ENCODE measurements at places on chromosomes 3 and 15.

DNA sequence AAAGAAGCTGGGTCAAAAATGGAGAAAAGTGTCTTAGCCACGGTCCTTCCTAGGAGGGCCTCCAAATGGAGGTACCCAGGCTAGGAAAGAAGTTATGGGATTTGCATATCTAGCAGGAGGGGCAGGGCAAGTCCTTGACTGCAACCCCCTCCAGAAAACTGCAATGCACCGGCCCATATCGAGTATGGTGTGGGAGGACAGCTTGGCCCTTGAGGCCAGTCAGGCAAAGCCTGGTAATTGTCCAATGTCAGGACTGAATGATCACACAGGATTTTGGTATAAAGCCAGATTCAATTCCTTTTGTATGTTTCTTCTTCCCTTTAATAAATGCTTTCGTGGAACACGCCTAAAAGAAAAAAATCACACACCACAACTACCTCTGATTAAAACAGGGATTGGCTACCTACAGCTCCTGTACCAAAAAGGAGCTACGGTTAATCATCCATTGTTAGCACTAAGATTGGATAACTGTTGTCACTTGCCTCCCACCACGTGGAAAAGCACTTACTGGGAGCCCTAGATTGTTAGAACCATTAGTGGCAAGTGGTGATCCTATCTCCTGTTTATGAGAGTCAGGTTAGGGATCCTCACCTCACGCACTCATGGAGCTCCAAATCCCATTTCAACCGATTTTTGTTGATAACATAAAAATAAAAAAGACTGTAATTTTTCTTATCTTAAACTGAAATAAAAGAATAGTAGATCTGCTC lies 1.2 kb downstream of the ZNF770 start:
- no peak for DNase-seq

DNA sequence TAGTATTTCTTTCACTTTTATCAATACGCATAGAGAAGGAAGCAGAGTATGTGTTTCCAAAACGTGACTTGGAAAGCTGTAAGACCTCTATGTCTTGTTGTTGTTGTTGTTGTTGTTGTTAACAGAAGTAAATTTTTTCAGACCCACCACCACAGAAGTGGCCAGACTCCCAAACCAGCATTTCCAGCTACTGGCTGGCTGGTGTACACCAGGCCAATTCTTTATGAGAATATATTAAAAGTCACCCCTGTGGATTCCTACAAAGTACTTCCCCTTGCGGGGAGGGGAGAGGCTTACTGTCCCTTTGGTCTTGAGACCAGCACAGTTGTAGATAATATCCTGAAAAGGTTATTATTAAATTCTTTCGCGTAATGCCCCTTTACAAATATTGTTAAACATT lies 1.6 kb upstream of the FOXP1 start:
- DNase-seq, result no peak

- DNase-seq, result no peak
These were observed 2.6 kb downstream of the ITIH1 start for GRCh38 chr3:52779837-52780585.

DNA sequence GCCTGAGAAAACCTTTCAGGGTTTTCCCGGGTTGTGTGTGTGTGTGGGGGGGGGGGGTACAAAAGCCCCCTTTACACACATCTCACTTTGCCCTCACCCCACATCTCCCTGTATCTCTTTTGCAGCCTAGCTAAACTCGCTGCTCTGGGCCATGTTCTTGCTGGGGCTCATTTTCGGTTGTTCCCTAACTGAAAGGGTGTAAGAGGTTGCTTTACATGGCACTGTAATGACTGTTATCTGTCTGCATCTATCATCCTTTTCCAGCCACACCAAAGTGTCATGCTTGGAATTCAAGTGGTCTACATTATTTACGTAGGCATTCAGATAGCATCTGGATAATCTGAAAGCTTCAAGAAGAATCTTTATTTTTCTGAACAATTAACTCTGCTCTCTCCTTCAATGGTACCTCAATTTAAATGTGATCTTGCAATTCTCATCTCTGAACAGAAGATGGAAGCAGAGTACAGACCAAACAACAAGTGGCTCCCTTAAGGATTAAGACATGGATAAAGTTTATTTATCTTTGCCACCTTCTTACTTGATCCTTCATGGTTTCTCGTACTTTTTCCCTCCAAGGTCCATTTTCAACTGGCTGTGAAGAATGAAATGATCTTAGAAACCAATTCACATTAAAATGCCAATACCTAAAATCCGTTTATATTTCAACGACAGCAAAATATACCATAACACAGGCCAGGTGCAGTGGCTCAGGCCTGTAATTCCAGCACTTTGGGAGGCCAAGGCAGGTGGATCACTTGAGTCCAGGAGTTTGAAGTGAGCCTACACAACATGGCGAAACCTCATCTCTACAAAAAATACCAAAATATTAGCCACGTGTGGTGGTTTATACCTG lies 34.9 kb downstream of the DCLK3 start:
- DNase-seq, result peak; percentile 57

GRCh38 chr3:60890226-60890625 lies 361.0 kb downstream of the FHIT start:
- DNase-seq, result no peak

DNA sequence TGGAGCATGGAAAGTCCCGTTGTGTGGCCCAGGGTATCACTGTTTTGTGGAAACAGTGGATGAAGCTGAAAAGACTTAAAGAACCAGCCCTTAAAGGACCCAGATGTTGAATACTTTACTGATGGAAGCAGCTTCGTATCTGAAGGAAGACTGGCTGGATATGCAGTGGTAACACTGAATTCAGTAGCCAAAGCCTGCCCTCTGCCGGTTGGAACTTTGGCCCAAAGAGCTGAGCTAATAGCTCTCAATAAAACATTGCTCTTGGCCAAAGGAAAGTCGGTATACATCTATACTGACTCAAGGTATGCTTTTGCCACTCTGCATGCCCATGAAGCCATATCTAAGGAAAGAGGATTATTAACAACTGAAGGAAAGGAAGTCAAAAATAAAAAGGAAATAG lies 885.4 kb downstream of the PDCD6IP start:
- DNase-seq, result peak; percentile 59

GRCh38 chr3:121152573-121152972 lies 244.6 kb downstream of the STXBP5L start:
- DNase-seq, result no peak

DNA sequence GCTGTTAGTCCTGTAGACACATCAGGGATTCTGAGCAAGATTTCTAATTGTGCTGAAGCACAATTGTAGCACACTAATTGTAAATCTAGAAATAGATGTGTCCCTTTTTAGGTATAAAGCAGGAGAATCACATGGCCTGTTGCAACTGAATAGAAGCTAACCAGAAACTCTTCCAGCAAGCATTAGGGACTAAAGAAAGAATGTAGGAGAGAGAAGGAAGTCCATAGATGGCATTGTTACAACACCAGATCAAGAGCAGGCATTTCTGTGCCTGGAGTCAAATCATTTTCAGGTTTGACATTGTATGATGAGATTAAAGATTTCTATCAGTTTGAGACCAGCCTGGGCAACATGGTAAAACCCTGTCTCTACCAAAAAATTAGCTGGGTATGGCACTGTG lies 27.4 kb downstream of the CALML4 start:
- DNase-seq, result no peak

DNA sequence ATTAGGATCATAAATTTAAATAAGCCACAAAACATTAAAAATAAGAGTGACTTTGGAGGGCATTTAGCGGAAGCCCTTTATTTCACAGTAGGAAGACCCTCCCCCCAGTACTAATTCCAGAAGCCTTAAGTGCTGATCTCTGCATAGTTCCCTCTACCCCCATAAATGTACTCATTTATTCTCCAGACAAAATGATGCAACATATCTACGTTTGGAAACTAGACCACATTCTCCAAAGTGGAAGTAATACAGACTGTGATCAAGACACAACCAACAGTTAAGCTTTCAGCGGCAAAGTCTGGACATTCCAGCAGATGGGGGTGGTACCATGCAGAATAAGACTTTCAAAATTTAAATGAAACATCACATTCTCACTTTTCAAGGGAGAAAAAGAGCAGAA lies 44.8 kb upstream of the RPS17 start:
- no peak for DNase-seq

DNA sequence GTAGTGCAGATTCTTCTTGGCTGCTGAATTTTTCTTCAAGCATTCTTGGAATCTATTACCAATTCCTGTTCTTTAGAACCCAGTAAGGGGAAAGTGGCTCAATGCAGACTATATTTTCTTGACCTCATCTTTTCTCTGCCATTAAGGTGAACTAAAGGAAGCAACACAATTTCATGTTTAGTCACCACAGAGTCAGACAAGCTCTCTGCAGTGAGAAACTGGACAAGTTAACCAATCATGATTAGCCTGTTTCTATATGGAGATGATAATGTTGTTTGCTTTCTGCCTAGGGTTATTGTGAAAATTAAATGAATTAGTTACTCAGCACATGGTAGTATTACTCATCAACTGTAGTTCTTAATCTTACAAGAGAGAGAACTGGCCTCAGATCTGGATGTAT lies 1075.1 kb downstream of the AGBL1 start:
- no peak for DNase-seq

DNA sequence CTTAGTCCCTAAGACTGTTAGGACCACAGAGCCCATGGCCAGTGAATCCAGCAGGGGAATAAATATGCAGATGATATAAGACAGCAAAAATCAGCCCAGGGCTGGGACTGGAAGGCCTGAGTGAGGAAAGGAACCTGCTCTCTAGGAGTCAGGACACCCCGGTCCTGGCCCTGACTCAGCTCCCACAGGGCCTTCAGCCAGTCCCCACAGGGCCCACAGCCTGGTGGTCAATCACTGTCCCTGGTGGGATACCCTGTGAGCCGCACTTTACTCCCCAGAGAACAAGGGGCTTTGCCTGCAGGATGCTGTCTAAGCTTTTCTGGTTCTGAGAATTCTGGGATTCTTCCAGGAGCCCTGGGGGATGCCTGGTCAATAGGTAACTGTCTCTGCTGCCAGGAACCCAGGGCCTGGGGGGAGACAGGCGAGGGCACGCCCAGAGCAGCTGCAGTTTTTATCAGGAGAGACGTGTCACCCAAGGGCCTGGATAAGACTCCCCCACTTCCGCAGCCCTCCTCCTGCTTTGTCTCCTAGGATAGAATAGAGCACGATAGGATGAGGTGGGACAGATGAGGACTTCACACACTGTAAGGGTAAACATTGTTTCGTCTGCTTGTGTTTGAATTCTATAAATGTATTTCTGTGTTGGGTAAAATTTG lies 49.5 kb upstream of the MCF2L2 start:
- no peak for DNase-seq

- DNase-seq, result no peak
These were observed 13.3 kb downstream of the SH2D7 start for GRCh38 chr15:78105476-78106241.

DNA sequence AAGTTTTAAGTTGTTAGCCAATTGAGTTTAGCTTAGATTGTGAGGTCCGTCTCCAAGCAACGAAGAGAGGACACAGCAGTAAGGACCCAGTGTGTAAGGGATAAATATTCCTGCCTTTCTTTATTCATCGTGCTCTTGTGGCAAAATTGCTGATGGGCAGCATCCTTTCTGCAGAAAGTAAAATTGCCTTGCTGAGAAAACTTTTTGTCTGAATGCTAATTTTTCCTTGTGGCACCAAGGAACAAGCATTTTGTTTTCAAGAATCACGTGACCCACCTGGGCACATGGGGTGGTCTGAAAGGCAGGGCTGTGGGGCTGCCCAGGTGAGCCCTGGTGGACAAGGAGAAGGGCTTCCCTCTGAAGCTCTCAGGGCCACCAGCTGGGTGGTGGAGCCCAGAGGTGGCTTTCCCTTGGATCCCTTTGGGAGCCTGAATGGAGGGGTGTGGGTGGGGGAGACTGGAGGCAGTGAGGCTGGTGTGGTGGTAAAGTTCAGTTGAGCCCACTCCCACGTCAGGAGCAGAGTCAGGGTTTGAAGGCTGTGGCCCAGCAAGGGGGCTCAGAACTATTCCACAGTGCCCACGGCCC lies 24.0 kb upstream of the TMCC1 start:
- no peak for DNase-seq

DNA sequence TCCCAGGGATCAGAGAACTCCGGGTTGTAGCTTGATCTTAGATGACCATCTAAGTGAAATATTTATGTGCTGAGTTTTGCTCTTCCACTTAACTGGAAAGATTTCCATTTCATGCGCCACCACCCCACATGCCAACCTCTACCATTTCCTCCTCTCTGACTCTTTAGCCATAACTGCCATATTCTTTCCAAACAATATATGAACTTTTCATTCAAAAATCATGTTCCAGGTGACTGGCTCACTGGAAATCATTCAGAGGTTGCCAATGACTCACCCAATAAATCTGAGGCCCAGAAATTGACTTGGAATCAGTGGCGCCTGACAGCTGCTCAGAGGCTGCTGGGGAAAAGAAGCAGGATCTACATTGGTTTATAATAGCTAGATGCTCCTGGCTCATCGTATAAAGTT lies 31.6 kb upstream of the FAM174B start:
- DNase-seq, result no peak

DNA sequence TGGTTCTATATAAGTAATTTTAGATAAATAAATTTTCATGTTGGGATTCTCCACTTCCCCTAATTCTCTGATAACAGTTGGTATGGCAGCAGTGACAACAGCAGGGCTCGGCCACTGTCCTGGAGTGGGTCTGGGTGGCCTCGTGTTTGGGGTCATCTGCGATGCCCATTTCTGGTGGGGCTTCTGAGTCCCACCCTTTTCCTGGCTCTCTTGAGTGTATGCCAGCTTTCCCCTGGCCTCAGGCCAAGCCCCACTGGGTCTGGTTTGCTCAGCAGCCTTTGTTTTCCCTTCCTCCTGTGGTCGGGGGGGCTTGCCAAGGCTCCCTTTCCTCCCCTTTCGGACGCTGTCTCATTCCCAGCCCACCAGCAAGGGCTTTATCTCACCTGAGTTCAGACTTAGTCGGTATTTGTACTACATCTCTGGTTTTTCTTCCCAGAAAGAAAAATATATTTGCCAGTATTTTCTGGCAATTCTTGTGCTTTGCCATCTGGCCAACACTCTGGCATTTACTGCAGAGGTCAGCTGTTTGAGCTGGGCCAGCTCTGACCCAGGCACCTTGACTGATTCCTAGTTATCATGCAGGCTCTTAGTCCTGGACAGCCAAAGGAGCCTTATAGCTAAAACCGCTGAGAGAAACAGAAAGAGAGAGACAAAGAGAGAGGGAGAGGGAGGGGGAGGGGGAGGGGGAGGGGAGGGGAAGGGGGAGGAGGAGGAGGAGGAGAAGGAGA lies 35.2 kb downstream of the MYZAP start:
- DNase-seq, result no peak

DNA sequence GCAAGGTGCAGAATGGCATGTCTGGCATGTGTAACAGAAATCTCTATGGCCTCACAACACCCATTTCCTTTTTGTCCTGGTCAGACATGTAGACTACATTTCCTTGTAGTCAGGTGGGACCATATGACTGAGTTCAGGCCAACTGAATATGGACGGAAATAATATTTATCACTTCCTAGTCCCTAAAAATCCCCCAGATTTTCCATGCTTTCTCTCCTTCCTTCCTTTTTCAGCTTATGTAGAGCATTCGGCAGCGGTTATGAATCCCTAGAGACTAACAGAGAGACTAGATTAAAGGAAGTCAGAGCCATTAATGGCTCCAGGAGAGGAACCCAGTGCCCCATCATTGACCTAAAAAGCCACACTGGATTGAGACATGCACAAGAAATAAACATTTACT lies 35.8 kb downstream of the SLC9A9 start:
- no peak for DNase-seq
